Stimulated activated CD8-positive, alpha-beta memory T cell treated with anti-CD3 and anti-CD28 coated beads, Interleukin-7, amount 100 ng/mL, for 1 hour (primary cell): ENCODE measurements at places on chromosomes 16 and 17.

DNA sequence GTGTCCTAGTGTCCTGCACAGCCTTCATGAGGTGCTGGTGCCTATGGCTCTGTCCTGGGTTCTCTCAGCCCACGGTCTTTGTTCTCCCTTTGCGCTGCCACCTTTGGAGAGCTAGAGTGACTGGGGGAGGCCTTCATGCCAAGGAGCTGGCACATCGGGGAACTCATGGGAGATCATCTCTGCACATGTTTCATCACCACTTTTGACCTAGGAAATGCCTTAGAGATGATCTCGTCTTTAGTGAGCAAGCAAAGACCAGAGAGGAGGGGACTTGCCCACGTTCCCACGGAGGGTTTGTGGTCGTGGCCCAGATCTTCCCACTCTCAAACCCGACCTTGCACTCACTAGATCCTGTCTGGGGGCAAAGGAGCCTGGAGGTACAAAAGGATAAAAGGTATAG is 23.5 kb downstream of the TBX4 start:
- DNase-seq: no peak

- no peak for DNase-seq
These were observed 18.5 kb upstream of the SCNN1B start for GRCh38 chr16:23283571-23283970.

DNA sequence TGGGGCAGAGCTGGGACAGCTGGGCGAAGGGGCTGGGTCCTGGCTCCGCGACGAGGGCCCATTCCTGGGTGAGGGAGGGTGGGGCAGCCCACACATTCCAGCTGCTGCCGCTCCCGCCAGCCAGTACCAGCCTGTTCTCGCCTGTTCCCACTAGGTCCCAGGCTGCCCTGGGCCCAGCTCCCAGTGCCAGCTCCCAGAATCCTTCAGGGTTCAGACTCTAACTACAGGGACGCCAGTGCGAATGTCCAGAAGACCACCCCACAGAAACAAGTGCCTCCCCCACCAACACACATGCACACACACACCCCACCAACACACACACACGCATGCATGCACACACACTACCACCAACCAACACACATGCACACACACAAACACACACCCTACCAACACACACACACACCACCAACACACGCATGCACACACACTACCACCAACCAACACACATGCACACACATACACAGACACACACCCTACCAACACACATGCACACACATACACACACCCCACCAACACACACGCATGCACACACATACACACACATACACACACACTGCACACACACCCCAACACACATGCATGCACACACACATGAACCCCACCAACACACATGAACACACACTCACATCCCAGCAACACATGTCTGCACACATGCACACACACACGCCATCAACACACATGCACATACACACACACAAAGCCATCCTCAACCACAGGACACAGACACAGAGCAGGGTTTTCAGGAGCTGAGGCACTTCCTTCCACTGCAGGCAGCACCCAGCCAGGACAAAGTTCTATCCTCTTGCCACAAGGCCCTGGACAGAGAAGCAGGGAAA is 27.5 kb upstream of the KRT17 start:
- no peak for DNase-seq

- DNase-seq: no peak
These were observed 160.3 kb upstream of the RPH3AL start for GRCh38 chr17:512926-513325.

- no peak for DNase-seq
These were observed 5.0 kb upstream of the SALL1 start for GRCh38 chr16:51155820-51156806.
